SK-N-SH (cell line): ENCODE measurements at places on chromosomes 13 and 19. TPM values are rescaled to one million over a fixed set of nuclear protein-coding genes. Genes with fewer than 3 reads are reported as not detected.

DNA sequence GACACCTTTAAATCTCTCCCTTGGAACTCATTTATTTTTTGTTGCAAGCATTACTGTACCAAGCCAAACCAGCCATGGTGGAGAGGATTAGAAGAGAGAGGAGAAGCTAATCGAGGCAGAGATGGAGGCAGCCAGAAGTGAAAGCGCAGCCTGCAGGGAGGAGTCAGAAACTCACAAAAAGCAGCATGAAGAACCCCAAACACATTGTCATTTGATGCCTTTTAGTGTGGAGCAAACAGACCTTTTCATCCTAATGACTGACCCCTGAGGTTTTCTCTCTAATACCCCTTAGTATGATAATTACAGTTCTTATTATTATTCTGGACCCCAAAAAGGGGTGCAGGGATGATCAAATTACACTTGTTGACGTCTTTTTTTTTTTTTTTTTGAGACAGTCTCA lies 62.5 kb downstream of the TNFRSF19 start:
- no peak overlapping the region for H3K4me3 ChIP-seq
- no peaks in the 10 kb centered on the region for H3K27me3 ChIP-seq
- no peak for DNase-seq
- no peak overlapping the region for H3K27ac ChIP-seq
- H3K36me3 ChIP-seq = no peaks in the 10 kb centered on the region
- peaks cover 5% of the 10 kb centered on the region; the same call in 1 of the 2 replicates for H3K4me1 ChIP-seq

DNA sequence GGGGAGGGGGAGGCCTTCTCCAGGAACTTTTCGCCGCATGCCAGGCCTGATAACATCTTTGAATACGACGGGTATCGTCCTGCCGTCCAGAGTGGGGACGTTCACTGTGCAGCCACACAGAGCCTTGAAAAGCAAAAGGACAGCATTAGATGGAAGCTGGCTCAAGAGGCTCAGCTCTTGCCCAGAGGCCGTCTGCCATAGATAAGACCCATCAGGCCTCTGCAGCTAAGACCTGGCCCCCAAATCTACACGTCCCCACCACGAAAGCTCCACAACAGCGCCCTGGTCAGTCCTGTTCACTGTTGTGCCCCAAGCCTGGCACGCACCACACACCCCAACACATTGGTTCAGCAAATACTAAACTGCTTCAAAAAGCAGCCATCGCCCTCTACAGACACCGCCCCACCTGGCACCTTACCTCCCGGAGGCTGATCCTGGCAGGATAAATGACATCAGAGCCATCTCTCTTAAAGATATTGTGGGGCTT lies 2.1 kb downstream of the DNAJB1 start:
- H3K27ac ChIP-seq = no peak overlapping the region; the same call in 1 of the 2 replicates
- H3K4me3 ChIP-seq = peak overlapping the region; percentile 90
- H3K36me3 ChIP-seq = peaks cover 22% of the 10 kb centered on the region; the same call in 1 of the 2 replicates
- H3K27me3 ChIP-seq = no peaks in the 10 kb centered on the region
- peaks cover 38% of the 10 kb centered on the region for H3K4me1 ChIP-seq
- no peak for DNase-seq

DNA sequence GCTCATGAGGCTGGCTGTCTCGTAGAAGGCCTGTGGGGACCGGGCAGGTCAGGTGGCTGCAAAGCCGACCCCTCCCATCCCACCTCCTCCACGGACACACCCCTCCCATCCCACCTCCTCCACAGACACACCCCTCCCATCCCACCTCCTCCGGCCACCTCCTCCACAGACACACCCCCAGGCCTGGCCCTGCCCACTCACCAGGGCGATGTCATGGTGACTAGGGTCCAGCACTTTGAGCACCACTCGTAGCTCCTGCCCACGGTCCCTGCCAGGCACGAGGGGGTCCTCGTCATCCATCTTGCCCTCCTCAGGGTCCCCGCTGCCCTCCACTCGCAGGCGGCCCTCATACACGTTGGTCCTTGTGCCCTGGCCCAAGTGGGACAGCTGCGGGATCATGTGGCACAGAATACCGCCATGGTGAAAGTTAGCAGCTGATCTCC lies 18.8 kb downstream of the TYK2 start:
- no peaks in the 10 kb centered on the region for H3K27me3 ChIP-seq
- H3K27ac ChIP-seq = no peak overlapping the region
- H3K36me3 ChIP-seq = peaks cover 24% of the 10 kb centered on the region; the same call in 1 of the 2 replicates
- no peaks in the 10 kb centered on the region for H3K4me1 ChIP-seq
- H3K4me3 ChIP-seq = no peak overlapping the region

GRCh38 chr13:88360761-88361160 lies 689.6 kb downstream of the SLITRK5 start:
- H3K27ac ChIP-seq = no peak overlapping the region
- H3K4me1 ChIP-seq = no peaks in the 10 kb centered on the region
- no peak overlapping the region for H3K4me3 ChIP-seq

- DNase-seq = peak; percentile 33
- peak overlapping the region; percentile 70 for H3K4me3 ChIP-seq
- H3K27me3 ChIP-seq = no peaks in the 10 kb centered on the region
- peaks cover 25% of the 10 kb centered on the region for H3K36me3 ChIP-seq
- H3K27ac ChIP-seq = peak overlapping the region; percentile 76; the same call in 1 of the 2 replicates
Measured at GRCh38 chr19:58001895-58002369, 688 bp downstream of the ZNF606 start.

- H3K4me1 ChIP-seq = no peaks in the 10 kb centered on the region
- no peaks in the 10 kb centered on the region for H3K36me3 ChIP-seq
- H3K27me3 ChIP-seq = no peaks in the 10 kb centered on the region
- no peak overlapping the region for H3K4me3 ChIP-seq
- H3K27ac ChIP-seq = no peak overlapping the region
Measured at GRCh38 chr13:87810391-87810801, 139.2 kb downstream of the SLITRK5 start.

- DNase-seq = no peak
- no peaks in the 10 kb centered on the region for H3K4me1 ChIP-seq
- H3K27me3 ChIP-seq = no peaks in the 10 kb centered on the region
- no peaks in the 10 kb centered on the region for H3K36me3 ChIP-seq
- no peak overlapping the region for H3K4me3 ChIP-seq
Measured at GRCh38 chr19:27885359-27885758, 1327.6 kb downstream of the UQCRFS1 start.

- H3K4me3 ChIP-seq = no peak overlapping the region
- no peaks in the 10 kb centered on the region for H3K27me3 ChIP-seq
- no peaks in the 10 kb centered on the region for H3K36me3 ChIP-seq
- DNase-seq = no peak
- peak overlapping the region; percentile 75; the same call in 1 of the 2 replicates for H3K27ac ChIP-seq
- peaks cover 13% of the 10 kb centered on the region for H3K4me1 ChIP-seq
Measured at GRCh38 chr13:80012251-80012650, 328.7 kb downstream of the SPRY2 start.

DNA sequence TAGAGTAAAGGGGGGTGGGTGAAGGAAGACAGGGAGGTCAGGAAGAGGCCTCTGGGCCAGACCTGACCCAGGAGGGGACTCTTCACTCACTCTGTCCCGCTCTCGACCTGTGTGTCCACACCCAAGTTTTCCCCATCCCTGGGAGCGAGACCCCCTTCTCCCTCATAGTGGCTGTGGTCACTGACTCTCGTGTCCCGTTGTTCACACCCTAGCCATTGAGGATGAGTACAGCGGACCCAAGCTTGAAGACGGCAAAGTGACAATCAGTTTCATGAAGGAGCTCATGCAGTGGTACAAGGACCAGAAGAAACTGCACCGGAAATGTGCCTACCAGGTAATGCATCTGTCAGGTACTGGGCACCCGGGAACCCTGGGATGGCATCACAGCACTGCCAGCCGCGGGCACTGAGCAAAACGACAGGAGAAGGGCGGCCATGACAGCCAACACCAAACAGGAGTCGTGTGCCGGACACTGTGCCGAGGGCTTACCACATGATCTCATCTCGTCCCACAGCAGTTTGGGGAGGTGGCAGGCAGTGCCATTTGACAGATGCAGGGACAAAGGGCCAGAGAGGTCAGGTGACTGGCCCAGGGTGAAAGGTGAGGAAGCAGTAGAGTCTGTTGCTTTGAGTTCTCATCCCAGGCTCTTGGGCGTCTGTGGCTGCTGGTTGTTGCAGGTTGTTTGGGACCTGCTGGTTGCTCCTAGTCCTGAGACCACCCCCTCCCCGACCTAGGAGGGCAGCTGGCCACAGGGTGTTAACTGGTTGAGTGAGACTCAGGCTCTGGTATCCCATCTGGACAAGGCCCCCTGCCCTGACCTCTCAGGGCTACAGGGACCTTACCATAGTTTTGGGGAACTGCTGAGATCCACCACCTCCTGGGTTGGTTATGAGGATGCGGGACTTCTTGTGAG lies 29.6 kb downstream of the PPP5C start:
- H3K36me3 ChIP-seq = peaks cover 45% of the 10 kb centered on the region
- H3K27ac ChIP-seq = peak overlapping the region; percentile 79; the same call in 1 of the 2 replicates
- H3K27me3 ChIP-seq = no peaks in the 10 kb centered on the region

MAST1 gene
- polyA plus RNA-seq = 4.3 and 9.7 TPM in 2 replicates

ZIC2 gene
- not detected in 2 replicates for polyA plus RNA-seq

CBLC gene
- not detected in 2 replicates for polyA plus RNA-seq

LRRC8E gene
- polyA plus RNA-seq = 0.02 and 0.23 TPM in 2 replicates

IL12RB1 gene
- polyA plus RNA-seq = 0.02 TPM in 1 of 2 replicates, not detected in the other

ZNF91 gene
- polyA plus RNA-seq = 11.8 and 13.1 TPM in 2 replicates

LRRC25 gene
- not detected in 2 replicates for polyA plus RNA-seq
